Left renal cortex interstitium (tissue), 4 donors: ENCODE measurements at places on chromosomes 12 and 14.

GRCh38 chr12:83904175-83904574, 1008.4 kb downstream of the SLC6A15 start:
- DNase-seq, result no peak

DNA sequence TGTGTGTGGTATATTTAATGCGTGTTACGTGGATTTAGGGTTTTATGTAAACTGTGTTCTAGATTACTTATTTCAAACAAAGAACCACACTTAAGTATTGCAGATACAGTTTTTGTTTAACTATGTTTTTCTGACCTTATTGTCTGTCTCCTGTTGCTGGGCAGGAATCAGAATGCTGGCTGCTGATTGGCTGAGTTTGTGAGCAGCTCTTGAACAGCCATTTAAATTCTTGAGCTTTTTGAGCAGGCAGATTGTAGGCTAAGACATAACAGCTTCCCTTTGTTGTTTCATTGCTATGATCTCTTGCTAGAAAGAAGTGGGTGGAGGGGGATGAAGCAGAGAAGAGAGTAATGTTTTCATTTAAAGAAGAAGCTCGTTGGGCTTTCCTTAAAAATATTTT, 52.2 kb downstream of the ATF7IP start:
- no peak for DNase-seq

GRCh38 chr14:23351681-23352505, 794 bp downstream of the SLC22A17 start:
- DNase-seq, result no peak

- no peak for DNase-seq
Measured at GRCh38 chr12:56571121-56571520, 49.5 kb downstream of the RBMS2 start.

GRCh38 chr12:5621329-5621728, 189.4 kb downstream of the NTF3 start:
- no peak for DNase-seq

DNA sequence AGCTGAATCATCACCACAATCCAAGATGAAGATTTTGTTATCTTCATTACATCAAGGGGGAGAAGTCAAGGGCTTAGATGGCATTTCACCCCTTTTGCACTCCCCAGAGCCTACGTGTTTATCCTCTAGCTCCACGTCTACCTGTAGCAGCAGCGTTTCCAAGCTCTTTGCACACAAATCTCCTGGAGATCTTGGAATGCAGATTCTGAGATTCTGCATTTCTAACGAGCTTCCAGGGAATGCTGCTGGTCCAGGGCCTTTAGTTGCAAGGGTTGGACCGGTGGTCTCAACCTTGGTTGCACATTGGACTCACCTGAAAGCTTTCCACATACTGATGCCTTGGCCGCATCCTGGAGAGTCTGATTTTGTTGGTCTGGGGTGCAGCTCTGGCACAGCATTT, 49.5 kb upstream of the STON2 start:
- no peak for DNase-seq

- DNase-seq, result no peak
Measured at GRCh38 chr12:12482150-12482761, 80.4 kb downstream of the DUSP16 start.

DNA sequence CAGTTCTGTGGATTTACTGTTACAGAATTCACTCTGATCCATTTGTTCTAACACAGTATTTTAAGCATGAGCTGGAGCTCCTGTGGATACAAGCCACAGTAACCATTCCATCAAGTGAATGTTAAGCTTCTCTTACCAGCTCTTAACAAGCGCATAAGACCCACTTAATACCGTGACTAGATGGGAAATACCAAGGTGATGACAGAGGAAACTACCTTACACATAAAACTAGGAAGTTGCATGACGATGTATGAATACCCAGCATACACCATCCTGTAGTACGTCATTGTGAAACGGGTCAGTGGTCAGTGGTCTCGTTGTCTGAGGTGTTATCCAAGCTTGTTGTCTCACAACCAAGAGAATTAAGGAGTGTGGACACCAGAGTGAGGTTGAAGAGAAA, 2.0 kb upstream of the GALC start:
- DNase-seq, result no peak

DNA sequence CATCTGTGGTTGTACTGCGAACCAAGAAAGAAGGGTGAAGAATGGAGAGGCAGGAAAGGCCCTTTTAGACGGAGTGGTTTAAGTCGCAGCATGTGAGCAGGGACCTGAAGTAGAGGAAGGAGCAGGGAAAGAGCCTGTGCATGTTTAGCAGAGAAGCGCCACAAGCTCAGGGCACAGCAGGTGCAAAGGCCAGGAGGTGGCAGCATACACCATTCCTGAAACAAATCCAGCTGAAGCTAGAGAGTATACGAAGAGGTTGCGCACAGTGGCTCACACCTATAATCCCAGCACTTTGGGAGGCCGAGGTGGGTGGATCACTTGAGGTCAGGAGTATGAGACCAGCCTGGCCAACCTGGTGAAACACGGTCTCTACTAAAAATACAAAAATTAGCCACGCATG, 49.9 kb downstream of the HELB start:
- DNase-seq, result no peak

GRCh38 chr14:79180656-79181055, 1010.5 kb downstream of the NRXN3 start:
- DNase-seq, result no peak

GRCh38 chr12:111943929-111944328, 69.0 kb downstream of the TMEM116 start:
- DNase-seq, result no peak

DNA sequence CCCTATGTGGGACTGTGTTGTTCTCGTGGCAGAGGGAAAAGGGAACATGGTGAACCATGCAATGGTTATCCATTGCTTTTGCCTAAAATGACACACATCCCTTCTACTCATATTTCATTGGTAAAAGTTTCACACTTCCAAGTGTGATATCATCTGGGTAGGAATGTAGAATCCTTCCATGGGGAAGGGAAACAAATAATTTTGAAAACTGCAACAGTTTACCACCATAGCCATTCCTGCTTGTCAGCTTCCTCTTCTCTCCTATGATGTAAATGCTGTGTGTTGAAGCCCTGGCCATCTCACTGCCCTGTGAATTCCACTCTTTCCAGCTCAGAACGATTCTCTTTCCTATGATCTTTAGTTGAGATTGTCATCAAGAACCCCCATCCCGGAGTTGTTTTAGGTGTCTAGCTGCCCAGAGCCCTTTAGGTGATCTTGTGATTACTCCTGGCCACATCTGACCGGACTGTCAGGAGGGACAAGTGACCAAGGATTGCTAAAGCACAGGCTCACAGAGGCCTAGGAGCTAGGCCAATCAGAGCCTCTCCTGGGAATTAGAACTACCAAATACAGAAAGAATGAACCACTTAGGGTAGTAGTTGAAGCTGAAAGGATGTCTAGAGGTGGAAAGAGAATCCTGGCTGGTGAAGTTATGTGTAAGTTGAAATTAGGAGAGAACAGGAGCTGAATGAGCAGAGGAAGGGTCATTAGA, 84.6 kb downstream of the VCPKMT start:
- no peak for DNase-seq

DNA sequence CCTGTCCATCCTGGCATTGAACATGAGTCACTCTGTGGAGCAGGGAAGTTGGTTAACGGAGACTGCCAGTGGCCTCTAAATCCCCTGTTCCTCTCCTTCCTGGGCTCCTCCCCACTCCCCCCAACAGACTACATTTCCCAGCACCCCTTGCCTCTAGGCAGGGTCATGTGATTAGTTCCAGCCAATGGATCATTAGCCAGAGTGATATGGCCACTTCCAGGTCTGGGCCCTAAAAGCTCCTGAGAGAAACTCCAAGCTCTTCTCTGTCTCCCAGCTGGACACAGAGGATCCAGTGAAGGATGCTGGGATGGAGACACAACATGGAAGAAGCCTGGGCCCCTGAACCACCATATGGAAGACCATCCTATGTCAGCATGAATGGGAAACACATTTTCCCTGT, 54.4 kb upstream of the RFLNA start:
- no peak for DNase-seq

GRCh38 chr14:33219957-33220356, 281.3 kb downstream of the NPAS3 start:
- no peak for DNase-seq

- DNase-seq, result peak; percentile 5
Measured at GRCh38 chr12:20716037-20716436, 20.9 kb downstream of the SLCO1C1 start.

GRCh38 chr12:132275110-132275531, 54.3 kb downstream of the GALNT9 start:
- no peak for DNase-seq

GRCh38 chr12:79370021-79370420, 320.7 kb downstream of the PAWR start:
- DNase-seq, result no peak

- DNase-seq, result no peak
Measured at GRCh38 chr14:101337053-101337452, 224.2 kb upstream of the DIO3 start.

- DNase-seq, result no peak
Measured at GRCh38 chr12:92540782-92541423, 161.9 kb upstream of the PLEKHG7 start.

DNA sequence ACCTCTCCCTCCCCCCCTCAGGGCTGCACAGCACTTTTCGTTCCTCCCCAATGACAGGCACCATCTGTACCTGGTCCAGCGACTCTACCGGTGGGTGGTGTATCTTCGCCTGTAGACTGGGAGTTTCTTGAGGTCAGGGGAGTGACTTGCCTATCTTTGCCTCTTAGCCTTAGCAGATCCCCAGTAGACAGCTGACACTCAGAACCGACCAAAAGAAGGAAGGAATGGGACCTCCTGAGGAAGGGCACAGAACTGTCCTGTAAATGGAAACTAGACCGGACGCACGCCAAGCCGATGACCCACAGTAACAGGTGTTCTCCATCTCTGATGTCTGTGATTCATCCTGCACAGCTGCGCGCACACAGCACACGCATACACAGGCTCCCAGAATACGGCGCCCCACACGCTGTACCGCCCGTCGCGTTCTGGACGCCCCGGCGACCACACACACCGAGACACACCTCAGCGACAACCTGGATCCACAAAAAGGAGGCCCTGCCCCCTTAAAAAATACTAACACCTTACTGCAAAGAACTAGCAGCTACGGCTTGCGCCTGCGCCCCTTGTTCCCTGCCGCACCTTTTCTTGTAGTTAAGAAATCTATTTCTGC, 673 bp upstream of the TTC9 start:
- DNase-seq, result no peak

DNA sequence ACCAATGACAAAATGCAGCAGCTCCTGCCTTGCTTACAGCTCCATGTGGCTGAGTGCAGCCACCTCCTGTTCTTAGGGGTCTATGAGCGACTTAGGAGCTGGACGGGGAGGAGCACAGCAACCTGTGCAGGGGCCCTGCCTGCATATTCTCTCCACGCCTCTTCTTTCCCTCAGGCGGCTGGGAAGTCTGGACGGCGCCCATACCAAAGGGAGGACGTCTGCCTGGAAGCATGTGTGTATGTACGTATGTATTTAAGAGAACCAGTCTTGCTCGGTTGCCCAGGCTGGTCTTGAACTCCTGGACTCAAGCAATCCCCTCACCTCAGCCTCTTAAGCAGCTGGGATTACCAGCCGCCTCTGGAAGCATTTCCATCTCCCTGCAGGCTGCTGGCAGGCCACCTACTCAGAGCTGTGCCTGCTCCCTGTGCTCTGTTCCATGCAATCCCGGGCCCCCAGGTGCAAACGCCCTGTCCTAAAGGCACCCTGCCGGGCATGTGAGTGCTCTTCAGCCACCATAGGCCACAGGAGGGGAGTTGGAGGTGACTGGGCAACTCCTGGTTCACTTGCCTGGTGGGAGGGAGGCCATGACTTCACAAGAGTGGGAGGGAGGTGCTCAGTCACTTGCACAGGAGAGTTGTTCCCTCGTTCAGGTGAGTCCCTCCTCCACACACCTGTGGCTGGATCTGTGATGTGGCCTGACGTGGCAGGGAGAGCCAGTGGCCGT, 44.3 kb downstream of the KCNA5 start:
- no peak for DNase-seq

DNA sequence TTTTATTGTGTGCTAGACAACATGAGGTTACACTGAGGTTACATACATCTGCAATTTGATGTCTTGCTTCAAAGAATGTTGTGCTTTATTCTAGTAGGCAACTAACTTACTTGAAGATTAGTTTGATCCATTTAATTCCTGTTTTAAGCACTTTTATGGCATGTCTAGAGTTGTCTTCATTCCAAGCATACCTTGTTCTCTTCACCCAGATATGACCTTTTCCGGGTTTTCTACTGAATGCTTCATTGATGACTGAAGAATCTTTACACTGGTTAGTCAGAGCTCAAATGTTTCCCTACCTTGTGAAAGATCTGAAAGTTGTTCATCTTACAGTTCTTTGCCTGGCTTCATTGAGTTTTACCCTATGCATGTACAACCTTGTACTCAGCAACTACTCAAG, 274.0 kb upstream of the KITLG start:
- no peak for DNase-seq

GRCh38 chr14:56896922-56897321, 86.6 kb upstream of the OTX2 start:
- DNase-seq, result no peak

DNA sequence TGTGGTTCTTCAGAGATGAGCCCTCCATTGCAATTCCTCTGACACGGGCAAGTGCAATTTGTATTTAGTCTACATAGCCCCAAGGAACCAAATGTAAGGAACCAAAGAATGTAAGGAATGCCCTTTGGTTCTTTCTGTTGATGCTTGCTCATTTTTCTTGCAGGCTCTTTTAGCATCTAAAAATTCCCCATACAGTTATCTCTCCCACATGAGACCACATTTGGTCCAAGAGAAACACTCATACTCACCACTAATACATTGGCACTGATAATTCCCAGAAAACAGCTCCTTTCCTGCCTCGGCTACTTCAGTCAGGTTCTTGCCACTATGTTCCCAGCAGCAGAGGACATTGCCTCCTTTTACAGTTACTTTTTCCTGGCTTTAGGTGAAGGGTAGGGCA, 332.6 kb downstream of the AEBP2 start:
- DNase-seq, result no peak

DNA sequence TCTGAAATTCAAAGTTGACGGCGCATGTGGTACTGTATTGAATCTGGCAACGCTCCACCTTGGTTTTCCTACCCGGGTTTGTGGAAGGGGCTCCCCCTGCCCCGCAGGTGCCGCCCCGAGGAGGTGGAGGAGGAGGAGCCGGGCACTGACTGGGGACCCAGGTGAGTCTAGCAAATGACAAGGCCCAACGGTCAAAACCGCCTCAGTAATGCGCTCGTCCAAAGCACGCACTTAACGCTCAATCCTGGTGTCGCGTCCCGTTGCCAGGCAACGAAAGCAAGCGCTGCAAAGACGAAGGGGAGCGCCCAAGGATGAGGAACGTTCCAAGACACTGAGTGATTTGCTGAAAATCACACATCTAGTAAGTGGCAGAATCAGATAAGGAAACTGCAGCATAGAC, 24.0 kb upstream of the CLEC4E start:
- DNase-seq, result no peak

DNA sequence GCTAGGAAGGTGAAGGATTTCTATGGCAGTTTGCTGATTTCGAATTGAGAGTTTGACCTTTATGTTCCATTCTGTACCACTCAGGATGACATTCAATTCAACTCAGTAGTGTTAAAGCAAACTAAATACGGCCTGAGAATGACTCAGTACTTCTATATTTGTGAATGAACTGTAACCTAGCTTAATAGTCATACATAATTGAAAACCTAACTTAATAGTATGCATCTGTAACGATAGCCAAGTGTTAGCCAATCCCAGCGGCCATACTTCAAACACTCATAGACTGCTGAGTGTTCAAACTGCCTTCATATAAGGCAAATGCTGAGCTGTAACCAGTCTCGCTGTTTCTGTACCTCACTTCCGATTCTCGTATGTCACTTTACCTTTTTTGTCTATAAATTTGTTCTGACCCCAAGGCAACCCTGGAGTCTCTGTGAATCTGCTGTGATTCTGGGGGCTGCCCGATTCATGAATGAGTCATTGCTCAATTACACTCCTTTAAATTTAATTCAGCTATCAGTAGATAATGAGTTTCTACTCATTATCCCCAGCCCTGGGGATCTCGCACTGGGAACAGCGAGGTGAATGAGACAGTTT, 98.5 kb upstream of the SLC24A4 start:
- no peak for DNase-seq
